Midbrain (tissue), 1 donor: ENCODE measurements at places on chromosomes 4 and X.

- DNase-seq = no peak
Observed at GRCh38 chrX:129529685-129530281, 6.5 kb upstream of the SMARCA1 start.

DNA sequence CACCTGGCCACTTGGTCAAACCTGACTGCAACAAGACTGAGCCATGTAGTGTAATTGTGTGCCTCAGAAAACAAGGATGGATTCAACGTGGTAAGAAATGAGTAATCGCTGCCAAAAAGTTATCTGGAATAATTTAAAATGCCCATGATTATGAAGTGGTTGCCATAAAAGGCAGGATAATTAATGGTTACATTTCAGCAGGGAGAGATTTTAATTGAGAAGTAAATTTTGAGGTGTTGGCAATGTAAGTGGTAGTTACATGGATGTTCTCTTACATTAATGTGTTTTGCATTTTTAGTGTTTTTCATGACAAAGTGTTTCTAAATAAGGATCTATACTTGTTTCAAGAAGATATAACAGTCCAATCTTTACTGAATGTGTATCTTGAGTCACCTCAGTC, 15.7 kb downstream of the HAUS3 start:
- no peak for DNase-seq

- DNase-seq = no peak
Observed at GRCh38 chrX:116863029-116863428, 400.3 kb upstream of the CT83 start.

DNA sequence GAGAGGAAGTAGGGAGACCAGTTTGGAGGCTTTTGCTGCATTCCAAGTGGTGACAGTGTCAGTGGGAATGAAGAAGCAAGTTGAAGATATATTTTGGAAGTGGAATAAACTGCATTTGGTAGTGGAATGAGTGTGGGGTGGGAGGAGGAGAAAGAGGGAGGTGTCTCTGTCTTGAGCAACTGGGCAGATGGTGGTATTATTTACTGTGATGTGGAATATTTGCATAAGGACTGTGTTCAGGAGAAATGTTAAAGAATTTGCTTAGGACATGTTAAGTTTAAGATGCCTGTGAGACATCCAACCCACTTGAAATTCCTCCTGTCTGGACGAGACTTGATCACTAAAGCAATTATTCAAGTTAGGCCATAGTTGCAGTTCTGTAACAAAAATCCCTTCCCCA, 448.9 kb upstream of the AMOT start:
- no peak for DNase-seq

GRCh38 chr4:89579771-89580170, 257.2 kb downstream of the SNCA start:
- DNase-seq = no peak

GRCh38 chrX:10015723-10016518, 48.8 kb downstream of the CLDN34 start:
- peak; percentile 18 for DNase-seq

DNA sequence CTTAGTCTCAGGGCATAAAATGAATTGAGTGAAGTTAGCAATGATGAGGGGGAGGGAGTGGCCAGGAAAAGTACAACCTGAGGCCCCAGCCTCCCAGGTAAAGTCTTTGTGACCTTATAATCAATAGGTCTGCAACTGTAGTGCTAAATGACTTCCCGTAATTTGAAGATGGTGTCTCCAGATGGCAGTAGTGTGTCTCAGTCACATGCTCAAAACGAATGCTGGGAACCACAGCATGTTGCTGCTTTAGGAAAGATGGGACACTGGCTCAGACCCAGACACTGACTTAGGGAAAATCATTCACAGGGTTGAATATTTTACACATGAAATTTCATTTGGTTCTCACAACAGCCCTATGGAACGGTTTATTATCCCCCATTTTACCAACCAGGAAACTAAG, 10.3 kb downstream of the SRPX2 start:
- no peak for DNase-seq

DNA sequence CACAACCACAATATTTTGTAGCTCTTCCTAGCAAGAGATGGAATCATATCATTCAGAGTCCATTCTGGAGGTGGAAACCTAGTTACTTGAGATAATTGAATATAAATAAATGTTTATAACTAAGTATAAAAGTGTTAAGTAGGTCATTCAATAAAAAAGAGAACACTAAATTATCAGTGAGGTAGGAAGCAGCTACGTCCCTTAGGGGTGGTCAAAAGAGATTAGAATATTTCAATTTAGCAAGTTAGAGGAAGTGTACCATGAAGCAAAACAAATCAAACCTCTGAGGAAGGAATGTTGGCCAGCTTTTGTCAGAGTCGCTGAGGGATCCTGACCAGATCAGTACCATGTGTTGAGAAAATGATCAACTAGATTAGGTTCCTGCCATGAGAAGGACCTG, 38.0 kb downstream of the GK2 start:
- no peak for DNase-seq
